ENCODE measurements at places on chromosomes 2 and 18.

DNA sequence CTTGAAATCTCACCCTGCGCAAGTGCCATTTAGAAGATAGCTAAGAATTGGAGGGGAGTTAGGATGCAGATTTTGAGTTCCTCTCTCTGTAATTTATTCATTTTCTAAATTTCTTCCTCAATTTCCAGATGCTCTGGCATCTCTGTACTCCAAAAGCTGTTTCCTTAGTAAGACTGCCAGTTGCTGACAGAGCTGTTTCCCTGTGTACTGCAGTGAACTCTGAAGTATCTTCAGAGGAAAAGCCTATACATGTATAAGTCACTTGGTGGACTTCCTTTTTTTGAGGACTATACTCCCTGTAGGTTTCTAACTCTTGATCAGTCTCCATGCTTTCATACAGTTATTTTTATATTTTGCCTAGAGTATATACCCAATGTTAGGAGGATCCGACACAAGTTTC lies 1.5 kb upstream of the RESP18 start:
- no peak for DNase-seq

DNA sequence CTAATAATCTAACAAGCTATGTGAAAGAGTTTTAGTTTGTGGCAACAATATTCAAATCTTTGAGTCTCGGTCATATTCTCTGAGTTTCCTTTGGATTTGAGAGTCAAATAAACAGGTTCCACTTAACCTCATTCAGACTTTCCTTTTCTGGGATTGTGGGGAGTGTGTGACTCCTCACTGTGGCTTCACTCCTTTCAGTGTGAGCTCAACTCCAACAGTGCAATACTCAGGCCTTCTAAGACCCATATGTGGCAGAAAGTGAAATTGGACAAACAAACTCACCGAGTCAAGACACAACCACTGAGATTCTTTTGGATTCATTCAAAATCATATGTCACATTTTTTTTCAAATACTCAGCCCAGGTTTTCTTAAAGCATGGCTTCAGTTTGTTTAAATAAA lies 25.4 kb downstream of the SLC9A4 start:
- no peak for DNase-seq

DNA sequence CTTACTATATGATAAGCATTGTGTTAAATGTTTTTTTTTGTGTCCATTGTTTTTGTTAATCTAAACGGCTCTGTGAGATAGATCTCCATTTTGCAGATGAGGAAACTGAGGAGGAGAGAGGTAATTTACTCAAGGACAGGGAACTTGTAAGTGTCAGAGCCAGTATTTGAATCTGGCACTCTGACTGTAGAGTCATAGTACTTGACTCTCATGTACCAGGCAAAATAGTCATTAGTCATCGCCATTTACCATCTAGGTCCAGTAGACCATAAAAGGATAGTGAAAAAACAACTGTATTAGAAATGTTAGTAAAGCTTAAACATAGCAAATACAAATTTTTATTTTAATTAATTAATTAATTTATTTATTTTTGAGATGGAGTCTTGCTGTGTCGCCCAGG lies 4.8 kb downstream of the PSMD14 start:
- DNase-seq: peak; percentile 49

- DNase-seq: no peak
Measured at GRCh38 chr2:108239786-108240185, at the start of gene SULT1C3. Gene SULT1C3 (plus strand): TSS chr2:108239968. CDS start chr2:108247195, 7,227 bp downstream.

DNA sequence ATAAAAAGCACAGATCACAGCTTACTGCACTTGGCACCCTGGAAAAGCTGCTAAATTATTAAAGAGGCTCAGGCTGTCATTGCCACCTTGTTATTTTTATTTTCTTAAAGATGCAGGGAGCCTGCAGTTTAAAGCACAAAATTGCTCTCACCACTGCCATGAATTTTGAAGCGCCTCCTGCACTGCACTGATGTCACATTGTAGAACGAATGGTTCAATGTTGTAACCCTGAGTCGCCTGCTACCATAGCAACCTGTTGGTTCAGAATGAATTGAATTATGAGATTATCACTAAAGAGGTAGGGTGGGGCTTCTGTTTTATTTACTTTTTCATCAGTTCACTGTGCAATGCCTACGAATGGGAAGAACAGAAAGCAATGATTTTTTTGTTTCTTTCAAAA lies 16.5 kb downstream of the SCG2 start:
- peak; percentile 41 for DNase-seq

- DNase-seq: peak; percentile 15
Measured at GRCh38 chr2:225076125-225076524, 33.9 kb upstream of the DOCK10 start.

- no peak for DNase-seq
Measured at GRCh38 chr18:13726972-13727331, 479 bp downstream of the RNMT start.

DNA sequence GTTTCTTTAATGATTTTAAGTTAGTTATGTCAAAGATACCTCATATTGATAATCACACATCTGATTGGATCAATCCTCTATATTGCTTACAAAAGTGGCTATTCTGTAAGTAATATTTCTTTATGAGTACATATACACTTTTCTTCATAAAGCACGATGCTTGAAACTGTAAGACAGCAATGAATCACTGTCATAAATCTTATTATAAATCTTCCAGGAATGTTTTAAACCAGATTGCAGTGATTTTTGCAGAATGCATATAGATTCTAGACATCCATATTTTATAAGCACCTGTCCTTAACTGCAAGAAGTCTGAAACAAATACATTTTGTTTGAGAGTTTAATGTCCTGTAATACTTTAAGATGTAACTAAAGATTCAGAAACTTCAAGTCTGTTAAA lies 367.0 kb upstream of the FANCL start:
- no peak for DNase-seq
